ENCODE measurements at places on chromosomes 3 and 15.

DNA sequence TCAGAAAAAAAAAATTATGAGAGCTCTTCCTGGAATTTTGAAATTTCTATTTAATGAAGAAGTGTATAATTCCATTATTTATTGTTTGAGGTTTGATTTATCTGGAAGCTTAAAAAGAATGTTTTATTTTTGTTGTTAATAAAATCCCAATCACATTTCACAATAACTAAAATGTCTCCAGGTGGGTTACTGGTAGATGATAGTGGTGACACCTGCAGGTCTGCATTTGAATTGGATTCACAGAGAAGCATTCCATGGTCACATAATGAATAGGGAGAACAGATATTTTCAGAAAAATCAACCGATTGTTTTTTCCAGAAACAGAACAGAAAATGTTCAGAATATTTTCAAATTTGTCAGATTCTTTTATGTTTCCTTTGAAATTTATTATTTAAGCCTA lies 48.3 kb downstream of the ASB7 start:
- no peak for DNase-seq

GRCh38 chr15:45729141-45729540 lies 94.3 kb downstream of the SQOR start:
- no peak for DNase-seq

- no peak for DNase-seq
Measured at GRCh38 chr15:74531144-74531811, 9.7 kb upstream of the ARID3B start.

GRCh38 chr3:191105418-191105817 lies 93.6 kb upstream of the OSTN start:
- DNase-seq = no peak

DNA sequence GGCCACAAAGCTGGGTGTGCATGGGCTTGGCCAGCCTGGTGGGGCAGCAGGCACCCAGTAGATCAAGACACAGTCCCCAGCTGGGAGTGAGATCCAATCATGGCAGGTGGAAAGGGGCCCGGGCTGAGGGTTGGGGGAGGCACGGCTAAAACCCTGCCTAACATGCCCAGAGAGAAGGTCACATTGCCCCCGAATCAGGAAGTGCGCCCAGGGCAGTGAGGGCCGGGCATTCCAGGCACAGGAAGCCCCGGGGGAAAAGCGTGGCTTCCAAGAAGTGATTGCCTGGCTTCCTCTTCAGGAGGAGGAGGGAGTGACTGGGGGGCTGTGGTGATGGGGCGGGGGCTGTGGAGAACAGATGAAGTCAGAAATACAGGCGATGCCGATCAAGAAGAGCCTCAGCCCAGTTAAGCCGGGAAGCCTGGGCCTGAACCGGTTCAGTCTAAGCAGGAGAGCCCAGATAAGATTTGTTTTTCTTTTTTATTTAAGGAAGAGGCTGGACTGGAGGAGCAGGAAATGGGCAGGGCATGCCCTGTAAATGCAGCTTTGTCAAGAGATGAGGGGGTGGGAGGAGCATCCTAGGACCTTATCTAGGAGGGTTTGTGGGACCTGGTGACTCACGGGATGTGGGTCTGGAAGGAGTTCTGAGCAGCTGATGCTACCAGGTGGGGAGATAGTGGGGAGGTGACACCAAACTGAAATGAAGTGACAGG lies 83.9 kb downstream of the CHSY1 start:
- DNase-seq = peak; percentile 61

GRCh38 chr15:62649793-62650420 lies 392.6 kb upstream of the TPM1 start:
- DNase-seq = peak; percentile 27

DNA sequence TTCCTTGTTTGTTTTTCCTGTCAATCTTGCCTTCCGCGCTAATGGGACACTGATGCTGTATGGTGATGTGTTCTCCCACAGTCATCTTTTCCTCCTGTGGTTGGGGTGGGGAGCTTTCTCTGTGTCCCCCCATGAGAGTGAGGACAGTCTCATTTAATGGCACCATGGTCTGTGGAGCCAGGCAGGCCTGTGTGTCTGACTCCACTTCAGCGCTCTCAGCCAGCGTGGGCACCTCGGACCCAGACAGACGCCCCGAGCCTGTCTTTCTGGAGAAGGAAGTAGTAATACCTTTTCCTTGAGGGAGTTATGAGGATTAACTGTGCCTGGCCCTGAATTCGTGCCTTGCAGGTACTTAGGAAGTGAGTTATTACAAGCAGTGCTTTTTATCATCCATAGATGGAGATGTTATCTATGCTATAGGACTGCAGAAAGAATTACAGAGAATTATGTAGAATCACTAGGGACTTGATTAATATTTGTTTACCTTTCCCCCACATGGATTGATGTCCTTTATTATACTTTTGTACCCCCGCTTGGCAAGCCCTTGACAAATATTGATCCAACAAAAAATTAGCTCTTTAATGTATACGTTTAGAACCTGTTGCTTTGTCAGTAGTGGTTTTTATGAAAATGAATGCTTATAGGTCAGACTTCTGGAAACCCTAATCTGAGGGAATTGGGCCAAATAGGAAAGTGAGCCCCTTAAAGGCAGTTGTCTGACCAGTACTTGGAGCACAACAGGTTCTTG lies 152.4 kb downstream of the PGPEP1L start:
- DNase-seq = no peak

- no peak for DNase-seq
Measured at GRCh38 chr3:158976966-158977365, 175.1 kb downstream of the MFSD1 start.

DNA sequence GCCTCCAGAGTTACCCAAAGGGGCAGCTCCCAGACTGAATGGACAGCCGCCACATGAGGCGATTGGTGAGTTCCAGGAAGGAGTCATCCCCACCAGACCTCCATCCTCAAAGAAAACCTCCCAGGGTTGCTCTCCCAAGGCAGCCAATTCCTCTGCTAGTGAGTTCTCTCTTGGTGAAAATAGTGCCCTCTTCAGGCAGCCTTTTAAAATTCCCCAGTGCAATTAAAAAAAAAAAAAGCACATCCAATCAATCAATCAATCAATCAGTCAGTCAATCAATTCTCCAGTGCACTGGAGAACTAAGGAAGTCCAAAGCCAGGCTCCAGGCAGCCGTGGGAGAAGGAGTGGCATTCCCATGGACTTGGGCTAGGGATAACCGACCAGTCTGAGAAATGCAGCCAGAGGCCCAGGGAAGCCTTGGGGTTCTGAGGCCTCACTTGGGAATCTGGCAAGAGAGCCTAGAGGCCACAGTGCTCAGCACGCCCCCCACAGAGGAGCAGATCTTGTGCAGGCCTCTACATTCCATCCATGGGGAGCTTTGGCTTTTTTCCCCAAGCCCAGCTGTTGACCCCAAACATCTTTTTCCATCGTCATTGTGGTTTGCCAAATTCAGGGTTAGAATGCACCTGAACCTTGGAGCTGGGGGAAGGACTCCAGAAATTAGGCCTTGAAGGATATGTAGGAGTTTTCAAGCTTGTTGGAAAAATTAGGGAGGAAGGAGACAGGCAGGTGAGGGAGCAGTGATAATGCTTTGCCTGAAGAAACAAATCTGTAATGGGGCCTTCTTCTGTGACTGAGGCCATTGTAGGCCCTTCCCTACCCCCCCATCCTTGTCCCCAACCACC lies 4.8 kb downstream of the PAQR5 start:
- DNase-seq = no peak

DNA sequence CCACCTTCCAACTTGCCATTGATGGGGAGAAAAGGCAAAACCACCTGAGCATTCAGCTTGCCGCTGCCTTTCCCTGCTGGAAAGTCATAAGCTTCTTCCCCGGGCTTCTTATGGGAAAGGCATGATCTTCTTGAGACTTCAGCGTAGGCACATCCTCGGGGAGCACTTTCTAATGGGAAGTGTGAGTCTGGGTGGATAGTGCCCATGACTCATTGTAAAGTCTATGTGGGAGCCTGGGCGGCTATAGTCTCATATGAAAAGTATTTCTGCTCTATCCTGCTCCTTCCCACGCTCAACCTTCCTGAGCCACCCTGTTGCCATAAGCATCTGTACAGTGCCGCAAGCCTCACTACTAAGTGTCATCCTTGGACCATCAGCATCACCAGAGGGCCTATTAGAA lies 309.9 kb upstream of the THBS1 start:
- peak; percentile 97 for DNase-seq

- DNase-seq = no peak
Measured at GRCh38 chr3:39106281-39106811, 1.1 kb downstream of the GORASP1 start.

GRCh38 chr3:52090933-52091468 lies 34.6 kb upstream of the DUSP7 start:
- no peak for DNase-seq

Measured in GM04503 (cell line).